ENCODE measurements at places on chromosomes 11 and 22. TPM values are rescaled to one million over a fixed set of nuclear protein-coding genes. Genes with fewer than 3 reads are reported as not detected.

- no peak for DNase-seq
Observed at GRCh38 chr22:48960980-48961660, 866.6 kb downstream of the BRD1 start.

DNA sequence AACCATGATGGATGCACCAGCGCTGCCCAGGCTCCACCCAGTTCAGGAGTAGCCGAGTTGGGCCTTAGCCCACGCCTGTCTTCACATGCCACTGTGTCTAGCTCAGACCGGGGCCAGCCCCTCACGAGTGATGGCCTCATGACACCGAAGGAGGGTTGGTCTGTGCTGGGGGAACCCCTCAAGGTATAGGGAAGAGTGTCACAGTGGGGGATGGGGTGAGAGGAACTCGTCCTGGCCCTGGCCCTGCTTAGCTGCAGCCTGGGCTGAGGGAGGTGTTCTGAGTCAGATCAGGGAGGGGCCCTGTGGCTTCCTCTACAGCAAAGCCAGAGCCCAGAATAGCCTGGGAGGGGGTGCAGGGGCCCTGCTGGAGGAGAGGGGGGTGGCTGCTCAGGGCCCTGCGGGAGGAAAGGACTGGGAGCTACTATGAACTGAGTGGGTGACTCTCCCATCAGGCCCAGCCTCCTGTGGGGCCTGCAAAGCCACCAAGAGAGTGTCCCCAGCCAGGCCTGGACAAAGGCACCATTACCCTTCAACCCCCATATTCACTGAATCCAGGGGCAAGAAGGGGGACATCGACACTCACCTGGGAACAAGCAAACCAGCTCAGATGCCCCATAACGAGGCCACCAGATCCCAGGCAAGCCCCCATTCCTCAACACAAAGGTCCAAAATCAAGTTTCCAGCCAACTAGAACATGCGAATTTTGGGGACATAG, 41.2 kb downstream of the IGLL5 start:
- no peak for DNase-seq

DNA sequence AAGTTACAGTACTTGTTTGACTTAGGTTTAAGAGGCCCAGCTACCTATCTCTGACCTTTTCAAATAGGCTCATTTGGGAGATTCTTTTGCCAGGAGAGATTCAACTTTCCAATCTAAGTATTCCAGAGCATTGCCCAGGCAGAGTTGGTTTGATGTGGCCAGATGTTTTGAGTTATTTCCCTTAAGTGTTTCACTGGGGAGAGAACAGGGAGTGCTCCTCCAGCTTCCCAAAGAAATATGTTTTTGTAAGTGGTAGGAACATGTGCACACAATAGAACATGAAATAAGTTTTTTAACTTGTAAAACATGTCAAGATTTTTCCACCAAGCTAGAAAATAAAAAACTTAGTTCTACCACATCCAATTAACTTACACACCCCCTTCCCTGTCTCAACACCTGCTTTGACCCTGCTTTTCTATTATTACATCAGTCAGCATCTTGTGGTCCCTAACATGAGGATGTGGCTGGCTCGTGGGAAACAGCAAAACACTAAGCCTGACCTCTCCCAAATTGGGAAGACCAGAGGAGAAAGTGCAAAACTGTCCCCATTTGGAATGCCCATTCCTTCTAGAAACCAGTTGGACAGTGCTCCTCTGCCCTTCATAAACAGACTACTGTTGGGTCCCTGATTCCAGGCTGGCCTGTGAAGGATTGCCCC, 70.4 kb upstream of the RASSF10 start:
- DNase-seq: no peak

GRCh38 chr11:132430429-132431062, 1060.1 kb downstream of the NTM start:
- DNase-seq: no peak

DNA sequence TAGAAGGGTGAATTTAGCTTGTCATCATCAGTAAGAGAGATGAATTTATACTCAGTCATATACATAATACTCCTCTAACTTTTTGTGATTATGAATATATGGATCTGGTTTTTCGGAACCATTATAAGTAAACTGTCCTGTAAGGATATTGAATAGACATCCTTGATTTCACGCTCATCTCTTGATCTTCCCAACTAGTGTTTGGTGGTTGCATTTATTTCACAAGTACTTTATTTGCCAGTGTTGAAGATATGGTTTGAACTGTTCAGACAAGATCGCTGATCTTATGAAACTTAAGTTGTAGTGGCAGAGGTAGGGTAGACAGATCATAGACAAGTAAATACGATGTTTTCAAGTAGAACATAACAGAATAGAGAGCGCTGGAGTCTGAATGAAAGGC, 3.0 kb downstream of the FBXO7 start:
- no peak for DNase-seq

DNA sequence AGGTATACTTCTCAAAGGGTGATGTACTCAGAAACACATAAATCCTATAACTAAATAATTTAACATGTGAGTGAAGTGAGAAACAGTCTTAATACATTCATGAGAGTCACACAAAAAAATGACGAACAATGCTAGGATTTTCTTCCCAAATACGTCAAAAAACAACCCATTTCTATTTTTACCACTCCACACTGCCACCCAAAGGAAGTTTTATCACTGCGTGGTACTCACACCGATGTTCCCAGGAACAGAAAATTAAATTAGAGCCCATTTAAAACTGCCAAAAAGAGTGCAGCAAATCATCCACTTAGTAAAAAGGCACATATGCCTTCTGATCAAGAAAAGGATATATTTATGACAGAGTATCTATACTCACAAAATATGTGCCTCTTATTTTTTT, 710.9 kb upstream of the FAT3 start:
- DNase-seq: no peak

DNA sequence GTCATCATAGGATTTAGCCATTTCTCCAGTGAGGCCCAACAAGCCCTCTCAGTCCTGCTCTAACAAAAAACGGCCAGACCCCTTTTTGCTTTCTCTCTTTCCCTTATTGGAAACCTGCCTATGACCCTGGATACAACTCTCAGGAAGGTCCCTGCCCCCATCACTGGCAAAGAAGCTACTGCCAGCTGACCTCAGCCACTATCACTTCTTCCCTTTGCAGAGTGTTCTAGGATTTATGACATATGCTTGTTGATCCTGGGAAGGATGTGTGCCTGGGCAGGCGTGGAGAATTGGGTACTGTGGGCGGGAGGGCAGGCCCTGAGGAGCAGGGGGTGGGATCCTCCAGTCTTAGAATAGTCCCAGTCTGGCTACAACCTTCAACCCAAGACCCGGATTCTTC, 7.5 kb downstream of the PGAP2 start:
- DNase-seq: no peak

FAM111B gene
- 6.8 TPM for total RNA-seq
